ENCODE measurements at places on chromosomes 7 and 10.

- no peak for DNase-seq
Observed at GRCh38 chr10:92965314-92965713, 95.3 kb upstream of the CYP26C1 start.

DNA sequence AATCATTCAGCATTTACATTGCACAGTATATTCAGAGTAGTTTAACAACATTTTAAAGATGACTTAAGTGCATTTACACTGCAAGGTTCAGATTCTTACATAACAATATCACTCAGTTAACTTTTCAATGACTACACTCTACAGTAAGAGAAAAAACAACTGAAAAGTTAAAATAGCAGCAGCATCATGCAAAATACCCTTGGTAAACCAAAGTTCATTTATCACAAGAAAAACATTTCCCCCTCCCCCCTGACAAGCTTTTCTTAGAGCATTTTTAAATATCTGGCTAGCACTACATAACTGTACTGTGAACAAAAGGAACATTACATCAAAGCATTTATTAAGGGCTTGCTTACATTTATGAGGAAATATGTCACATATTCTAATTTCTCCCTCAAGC lies 179.5 kb upstream of the HGF start:
- DNase-seq = no peak

DNA sequence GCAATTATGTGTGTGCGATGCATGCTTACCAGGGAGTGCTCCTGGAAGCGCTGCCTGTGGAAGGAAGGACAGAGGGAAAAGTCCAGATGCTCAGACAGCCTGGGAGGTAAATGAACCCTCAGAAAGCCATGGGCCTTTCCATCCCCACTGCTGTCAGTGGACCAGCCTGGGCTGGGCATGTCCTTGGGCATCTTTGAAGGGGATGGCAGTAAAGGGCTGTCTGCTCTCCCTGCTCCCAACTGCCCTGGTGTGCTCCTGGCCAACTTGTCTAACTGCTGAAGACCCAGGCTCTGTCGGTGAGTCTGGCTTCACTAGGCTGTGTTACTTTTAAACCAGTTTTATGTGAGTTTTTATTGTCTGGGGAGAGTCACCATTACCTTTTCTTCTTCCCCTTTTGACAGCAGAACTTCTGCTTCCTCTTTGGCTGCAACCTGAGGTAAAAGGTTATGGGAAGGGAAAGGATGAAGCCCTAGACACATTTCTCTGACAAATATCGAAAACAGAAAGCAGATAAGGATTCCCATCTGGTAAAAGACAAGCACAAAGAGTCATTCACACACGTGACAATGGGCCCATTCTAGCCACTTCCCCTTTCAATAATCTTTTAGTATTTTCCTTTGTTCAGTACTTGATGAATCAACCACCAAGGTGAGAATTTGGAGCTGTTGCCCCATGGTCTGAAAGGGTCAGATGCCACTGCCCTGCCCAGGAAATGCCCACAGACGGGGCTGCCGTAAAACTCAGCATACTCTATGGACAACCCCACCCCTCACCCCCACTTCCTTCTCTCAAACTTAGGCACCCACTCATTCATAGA lies 27.6 kb upstream of the PIK3AP1 start:
- DNase-seq = no peak

- peak; percentile 64 for DNase-seq
Observed at GRCh38 chr10:102118867-102119266, 1.3 kb downstream of the LDB1 start.

DNA sequence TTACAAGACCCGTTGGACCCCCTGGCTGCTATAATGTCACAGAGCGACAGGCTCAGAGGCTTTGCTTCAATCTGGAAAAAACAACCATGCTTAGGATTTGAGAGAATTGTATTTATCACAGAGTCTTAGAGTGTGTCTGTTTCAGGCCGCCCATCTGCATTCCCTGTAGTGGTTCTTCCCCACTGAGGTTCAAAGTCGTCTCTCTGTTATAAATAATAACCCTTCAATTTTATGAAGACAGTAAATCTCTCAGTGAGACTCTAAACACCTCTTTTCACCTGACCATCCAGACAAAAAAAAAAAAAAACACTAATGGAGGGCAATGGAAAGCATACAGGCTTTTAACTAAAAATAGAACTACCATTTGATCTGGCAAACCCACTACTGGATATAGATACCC lies 565.4 kb upstream of the AUTS2 start:
- DNase-seq = no peak

All from thyroid gland (tissue), 4 donors.